Urinary bladder (tissue), 4 donors: ENCODE measurements at places on chromosomes 3 and 15. TPM values are rescaled to one million over a fixed set of nuclear protein-coding genes. Genes with fewer than 3 reads are reported as not detected.

The GOLIM4 gene
- 32.4 TPM for polyA plus RNA-seq

The IQCB1 gene
- polyA plus RNA-seq: 13.0 TPM

The LINGO1 gene
- polyA plus RNA-seq: 3.7 TPM

The ATOSA gene
- polyA plus RNA-seq: 24.1 TPM

The ANKRD63 gene
- not detected for polyA plus RNA-seq

The GALNT15 gene
- 121 TPM for polyA plus RNA-seq

The OIP5 gene
- 1.4 TPM for polyA plus RNA-seq
